Naive thymus-derived CD4-positive, alpha-beta T cell (primary cell): ENCODE measurements at places on chromosomes 11 and 22. TPM values are rescaled to one million over a fixed set of nuclear protein-coding genes. Genes with fewer than 3 reads are reported as not detected.
A peak's percentile ranks its signal among the peaks of the same experiment; 100 is the strongest.

The PTPRCAP gene
- total RNA-seq: 149 TPM

The WDR74 gene
- 78.6 and 87.2 TPM in 2 replicates for total RNA-seq

DNA sequence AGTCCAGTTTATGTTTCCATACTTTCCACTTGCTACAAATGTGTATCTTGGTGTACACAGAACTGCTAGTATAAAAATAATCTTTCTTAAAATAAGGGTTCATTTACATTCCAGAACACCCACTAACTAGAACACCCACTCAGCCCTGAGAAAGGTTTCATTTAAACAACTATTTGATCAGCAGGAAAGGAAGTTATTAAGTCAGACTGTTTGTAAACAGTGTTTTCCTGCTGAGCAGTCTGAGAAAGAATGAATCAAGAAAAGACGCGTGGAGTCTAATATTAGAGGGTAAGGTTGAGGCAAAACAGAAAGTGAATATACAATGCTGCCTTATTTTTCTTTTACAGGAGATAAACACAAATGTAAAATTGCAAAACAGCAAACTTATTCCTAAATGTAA is 32.7 kb downstream of the NARS2 start:
- no peak for DNase-seq

GRCh38 chr11:44652901-44653644 is 73.7 kb upstream of the TSPAN18 start:
- DNase-seq: no peak

GRCh38 chr22:38135133-38135706 is 24.7 kb upstream of the BAIAP2L2 start:
- no peak for DNase-seq

DNA sequence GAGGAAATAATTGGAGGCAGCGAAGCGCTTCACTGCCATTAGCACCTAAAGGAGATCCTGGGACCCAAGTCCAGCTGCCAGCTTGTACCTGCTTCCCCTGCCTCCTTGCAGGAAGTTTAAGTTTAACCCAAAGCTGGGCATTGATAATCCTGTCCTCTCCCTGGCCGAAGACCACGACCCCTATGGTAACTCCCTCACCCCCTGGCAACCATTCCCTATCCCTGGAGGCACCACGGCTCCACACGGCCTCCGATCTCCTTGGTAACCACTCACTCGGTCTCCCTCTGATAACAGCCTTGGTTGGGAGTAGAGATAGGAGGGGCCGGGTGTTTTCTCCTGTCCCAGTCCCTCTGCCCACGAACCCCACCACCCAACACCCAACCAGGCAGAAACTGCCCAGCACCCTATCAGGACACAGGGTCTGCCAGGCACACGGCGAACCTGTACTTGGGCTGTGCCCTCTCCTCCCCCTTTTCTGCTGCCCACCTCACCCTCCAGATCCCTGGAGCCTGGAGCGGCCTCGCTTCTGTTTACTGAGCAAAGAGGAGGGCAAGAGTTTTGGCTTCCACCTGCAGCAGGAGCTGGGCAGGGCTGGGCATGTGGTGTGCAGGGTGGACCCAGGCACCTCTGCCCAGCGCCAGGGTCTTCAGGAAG is 833 bp downstream of the NHERF4 start:
- no peak for DNase-seq

GRCh38 chr11:45146072-45147016 is at the start of gene PRDM11:
TSS of gene PRDM11 (plus strand) at chr11:45146639. CDS start at chr11:45181767, 35,128 bp downstream.
- DNase-seq: peak; percentile 48
